ENCODE measurements at places on chromosomes 5 and 9.

GRCh38 chr5:67163863-67164595, 32.6 kb downstream of the CD180 start:
- no peak for DNase-seq

DNA sequence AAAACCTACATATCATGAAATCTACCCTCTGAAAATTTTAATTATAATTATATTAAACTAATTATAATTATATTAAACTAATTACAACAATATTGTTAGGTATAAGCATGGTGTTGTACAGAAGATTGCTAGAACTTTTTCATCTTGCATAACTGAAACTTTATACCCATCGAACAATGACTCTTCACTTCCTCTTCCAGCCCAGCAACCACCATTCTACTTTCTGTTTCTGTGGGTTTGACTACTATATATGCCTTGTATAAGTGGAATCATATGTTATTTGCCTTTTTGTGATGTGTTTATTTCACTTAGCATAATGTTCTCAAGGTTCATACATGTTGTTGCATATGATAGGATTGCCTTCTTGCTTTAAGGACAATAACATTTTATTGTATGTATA, 274.2 kb upstream of the CCNH start:
- DNase-seq: no peak

- DNase-seq: no peak
These were observed 14.1 kb upstream of the FAM120AOS start for GRCh38 chr9:93467462-93467861.

DNA sequence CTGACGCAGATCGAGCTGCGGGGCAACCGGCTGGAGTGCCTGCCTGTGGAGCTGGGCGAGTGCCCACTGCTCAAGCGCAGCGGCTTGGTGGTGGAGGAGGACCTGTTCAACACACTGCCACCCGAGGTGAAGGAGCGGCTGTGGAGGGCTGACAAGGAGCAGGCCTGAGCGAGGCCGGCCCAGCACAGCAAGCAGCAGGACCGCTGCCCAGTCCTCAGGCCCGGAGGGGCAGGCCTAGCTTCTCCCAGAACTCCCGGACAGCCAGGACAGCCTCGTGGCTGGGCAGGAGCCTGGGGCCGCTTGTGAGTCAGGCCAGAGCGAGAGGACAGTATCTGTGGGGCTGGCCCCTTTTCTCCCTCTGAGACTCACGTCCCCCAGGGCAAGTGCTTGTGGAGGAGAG, 4.6 kb upstream of the PHYHD1 start:
- no peak for DNase-seq

GRCh38 chr5:84718377-84718776, 333.7 kb upstream of the EDIL3 start:
- DNase-seq: no peak

GRCh38 chr9:93825348-93826115, 129.6 kb downstream of the BARX1 start:
- no peak for DNase-seq

DNA sequence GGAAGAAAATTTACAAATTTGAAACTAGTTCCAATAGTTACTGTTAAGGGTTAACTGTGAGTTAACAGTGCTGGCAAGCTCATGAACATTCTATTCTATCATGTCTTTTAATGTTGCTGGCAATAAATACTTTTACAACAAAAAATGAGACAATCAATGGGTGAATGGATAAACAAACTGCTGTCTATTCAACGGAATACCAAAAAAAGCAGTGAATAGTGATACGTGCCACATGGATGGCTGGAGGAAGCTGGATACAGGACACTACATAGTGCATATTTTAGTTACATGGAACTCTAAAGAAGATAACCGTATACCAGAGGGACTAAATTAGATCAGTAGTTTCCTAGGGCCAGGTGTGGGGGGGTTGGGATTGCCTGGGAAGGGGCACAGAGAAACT, 155.8 kb upstream of the RETREG1 start:
- DNase-seq: no peak
